ENCODE measurements at places on chromosomes 5 and 9.

DNA sequence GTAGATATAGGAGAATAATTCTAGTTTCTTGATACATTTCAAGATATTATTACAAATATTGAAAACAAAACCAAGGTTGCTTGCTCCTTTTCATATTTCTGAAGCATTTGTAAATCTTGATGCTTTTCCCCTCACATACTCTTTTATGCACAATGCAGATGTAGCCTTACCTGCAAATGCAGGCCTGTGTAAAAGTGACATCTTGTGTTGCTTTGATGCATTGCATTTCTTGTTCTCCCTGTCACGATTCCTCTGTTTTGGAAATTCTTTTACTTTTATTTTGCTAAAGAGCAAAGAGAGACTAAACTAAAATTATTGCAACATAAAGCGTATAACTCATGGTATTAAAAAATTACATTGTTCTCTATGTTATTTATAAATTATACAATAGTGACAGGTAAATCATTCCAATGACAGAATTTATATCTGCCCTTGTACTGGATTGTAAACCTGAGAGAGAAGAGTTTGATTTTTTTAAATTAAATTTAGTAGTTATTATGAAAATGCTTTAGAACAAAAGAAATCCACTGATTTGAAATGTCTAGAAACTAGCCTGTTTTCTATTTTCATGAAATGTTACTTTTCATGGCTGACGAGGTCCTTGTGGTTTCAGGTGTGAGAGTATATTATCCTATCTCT is 970.0 kb downstream of the MAT2B start:
- peak; percentile 28 for DNase-seq

DNA sequence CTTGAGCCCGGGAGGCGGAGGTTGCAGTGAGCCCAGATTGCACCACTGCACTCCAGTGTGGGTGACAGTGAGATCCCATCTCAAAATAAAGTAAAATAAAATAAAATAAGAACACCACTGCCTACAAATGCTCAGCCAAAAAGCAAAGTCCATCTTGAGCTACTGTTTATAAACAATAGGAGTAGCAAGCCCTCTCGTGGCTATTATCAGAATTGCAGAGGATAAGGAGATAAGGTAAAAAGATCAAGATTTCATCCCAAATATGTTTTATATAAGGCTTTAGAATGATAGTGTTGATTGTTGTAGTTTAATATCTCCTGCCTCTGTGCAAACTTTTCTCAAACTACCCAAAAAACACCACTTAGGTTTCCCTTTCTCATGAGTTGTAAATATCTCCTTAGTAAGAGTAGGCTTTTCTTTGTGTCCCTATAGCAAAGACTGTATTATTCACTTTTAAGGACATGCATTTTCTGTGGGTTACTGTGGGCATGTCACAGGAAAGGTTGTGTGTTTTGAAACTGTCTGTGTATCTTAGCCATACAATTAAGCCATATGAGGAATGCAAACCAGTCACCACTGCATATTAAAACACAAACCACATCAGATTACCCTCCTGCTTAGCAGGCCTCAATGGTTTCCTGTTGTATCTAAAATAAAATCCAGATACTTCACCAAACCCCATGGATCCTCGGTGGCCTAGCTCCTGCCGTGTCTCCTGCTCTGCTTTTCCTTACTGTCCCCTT is 31.8 kb upstream of the CKS2 start:
- peak; percentile 21 for DNase-seq

- DNase-seq = peak; percentile 88
These were observed 44.6 kb upstream of the TMC1 start for GRCh38 chr9:72476617-72477437.

DNA sequence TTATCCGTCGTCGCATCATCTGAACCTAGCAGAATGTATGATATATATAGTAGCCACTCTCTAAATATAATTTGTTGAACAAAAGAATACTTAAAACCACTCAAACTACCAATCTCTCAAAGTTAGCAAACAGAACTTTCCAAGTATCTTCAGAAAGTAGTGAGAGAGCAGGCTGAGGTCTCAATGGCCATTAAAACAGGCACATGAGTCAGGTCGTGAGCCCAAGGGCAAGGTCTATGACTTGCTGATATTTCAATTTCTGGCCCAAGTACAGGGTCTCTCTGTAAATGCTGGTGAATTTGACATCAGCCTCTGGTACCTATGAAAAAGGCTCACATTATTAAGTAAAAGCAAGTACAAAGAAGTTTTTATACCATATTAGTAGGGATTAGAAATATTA is 95.1 kb downstream of the GPR21 start:
- DNase-seq = no peak

GRCh38 chr5:83641946-83642345 is 78.7 kb downstream of the HAPLN1 start:
- DNase-seq = no peak

Data from kidney glomerular epithelial cell (primary cell).